ENCODE measurements at places on chromosomes 11 and 22. TPM values are rescaled to one million over a fixed set of nuclear protein-coding genes. Genes with fewer than 3 reads are reported as not detected.

The ATF4 gene
- 444 TPM for total RNA-seq

The C22orf31 gene
- not detected for total RNA-seq

The VSIG2 gene
- not detected for total RNA-seq

The DKK3 gene
- total RNA-seq, result 161 TPM

The KCNA4 gene
- 0.06 TPM for total RNA-seq

The SLC29A2 gene
- 0.62 TPM for total RNA-seq

The RBX1 gene
- total RNA-seq, result 76.0 TPM

The ATL3 gene
- total RNA-seq, result 48.5 TPM

The ADM gene
- 86.8 TPM for total RNA-seq

The APOA5 gene
- not detected for total RNA-seq

The CSRP3 gene
- total RNA-seq, result not detected

The CBLIF gene
- total RNA-seq, result not detected

The PNPLA5 gene
- total RNA-seq, result not detected

The SCGB1C1 gene
- total RNA-seq, result not detected

The OR2AG2 gene
- total RNA-seq, result 0.06 TPM

The TMEM258 gene
- 133 TPM for total RNA-seq

The LRRC56 gene
- total RNA-seq, result 0.18 TPM

The DGAT2 gene
- total RNA-seq, result 11.3 TPM

The OR52N4 gene
- total RNA-seq, result not detected

The KCNJ1 gene
- not detected for total RNA-seq

The SLC35E4 gene
- 0.56 TPM for total RNA-seq

The THY1 gene
- 191 TPM for total RNA-seq

The PLAAT5 gene
- not detected for total RNA-seq

The MRGPRX4 gene
- not detected for total RNA-seq

The DEFB131B gene
- not detected for total RNA-seq

The OR5D13 gene
- not detected for total RNA-seq

The TRIM66 gene
- 1.8 TPM for total RNA-seq

The GLB1L3 gene
- 1.7 TPM for total RNA-seq

The UPB1 gene
- not detected for total RNA-seq

The SCGB1A1 gene
- not detected for total RNA-seq

The OR51B4 gene
- total RNA-seq, result 6.9 TPM

The GGT5 gene
- total RNA-seq, result not detected

The LDHAL6A gene
- not detected for total RNA-seq

The ALG8 gene
- 106 TPM for total RNA-seq

The MRPL11 gene
- total RNA-seq, result 71.8 TPM

The SPDYC gene
- total RNA-seq, result not detected

The PIWIL4 gene
- total RNA-seq, result not detected

The KDM2A gene
- total RNA-seq, result 12.7 TPM

The BCO2 gene
- total RNA-seq, result 1.2 TPM

The C1QTNF5 gene
- total RNA-seq, result not detected

The EXPH5 gene
- 2.1 TPM for total RNA-seq

The RIC8A gene
- total RNA-seq, result 138 TPM

The KCNE3 gene
- total RNA-seq, result 0.08 TPM

The TBX1 gene
- total RNA-seq, result not detected

The GATD1 gene
- 24.8 TPM for total RNA-seq

The NEU3 gene
- 7.7 TPM for total RNA-seq

The MAJIN gene
- total RNA-seq, result not detected

The MS4A7 gene
- not detected for total RNA-seq

The NLRX1 gene
- 14.7 TPM for total RNA-seq
